ENCODE measurements at places on chromosomes 6 and 20.

DNA sequence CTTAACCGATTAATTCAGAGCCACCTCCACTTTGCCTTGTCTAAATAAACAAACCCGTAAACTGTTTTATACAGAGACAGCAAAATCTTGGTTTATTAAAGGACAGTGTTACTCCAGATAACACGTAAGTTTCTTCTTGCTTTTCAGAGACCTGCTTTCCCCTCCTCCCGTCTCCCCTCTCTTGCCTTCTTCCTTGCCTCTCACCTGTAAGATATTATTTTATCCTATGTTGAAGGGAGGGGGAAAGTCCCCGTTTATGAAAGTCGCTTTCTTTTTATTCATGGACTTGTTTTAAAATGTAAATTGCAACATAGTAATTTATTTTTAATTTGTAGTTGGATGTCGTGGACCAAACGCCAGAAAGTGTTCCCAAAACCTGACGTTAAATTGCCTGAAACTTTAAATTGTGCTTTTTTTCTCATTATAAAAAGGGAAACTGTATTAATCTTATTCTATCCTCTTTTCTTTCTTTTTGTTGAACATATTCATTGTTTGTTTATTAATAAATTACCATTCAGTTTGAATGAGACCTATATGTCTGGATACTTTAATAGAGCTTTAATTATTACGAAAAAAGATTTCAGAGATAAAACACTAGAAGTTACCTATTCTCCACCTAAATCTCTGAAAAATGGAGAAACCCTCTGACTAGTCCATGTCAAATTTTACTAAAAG lies 2.7 kb downstream of the FOXC1 start:
- no peak for DNase-seq
- peaks cover 24% of the 10 kb centered on the region for H3K4me1 ChIP-seq
- H3K27me3 ChIP-seq = peaks cover 59% of the 10 kb centered on the region
- H3K4me3 ChIP-seq = peak overlapping the region; percentile 69
- H3K36me3 ChIP-seq = peaks cover 6% of the 10 kb centered on the region
- peak overlapping the region; percentile 53 for H3K27ac ChIP-seq

DNA sequence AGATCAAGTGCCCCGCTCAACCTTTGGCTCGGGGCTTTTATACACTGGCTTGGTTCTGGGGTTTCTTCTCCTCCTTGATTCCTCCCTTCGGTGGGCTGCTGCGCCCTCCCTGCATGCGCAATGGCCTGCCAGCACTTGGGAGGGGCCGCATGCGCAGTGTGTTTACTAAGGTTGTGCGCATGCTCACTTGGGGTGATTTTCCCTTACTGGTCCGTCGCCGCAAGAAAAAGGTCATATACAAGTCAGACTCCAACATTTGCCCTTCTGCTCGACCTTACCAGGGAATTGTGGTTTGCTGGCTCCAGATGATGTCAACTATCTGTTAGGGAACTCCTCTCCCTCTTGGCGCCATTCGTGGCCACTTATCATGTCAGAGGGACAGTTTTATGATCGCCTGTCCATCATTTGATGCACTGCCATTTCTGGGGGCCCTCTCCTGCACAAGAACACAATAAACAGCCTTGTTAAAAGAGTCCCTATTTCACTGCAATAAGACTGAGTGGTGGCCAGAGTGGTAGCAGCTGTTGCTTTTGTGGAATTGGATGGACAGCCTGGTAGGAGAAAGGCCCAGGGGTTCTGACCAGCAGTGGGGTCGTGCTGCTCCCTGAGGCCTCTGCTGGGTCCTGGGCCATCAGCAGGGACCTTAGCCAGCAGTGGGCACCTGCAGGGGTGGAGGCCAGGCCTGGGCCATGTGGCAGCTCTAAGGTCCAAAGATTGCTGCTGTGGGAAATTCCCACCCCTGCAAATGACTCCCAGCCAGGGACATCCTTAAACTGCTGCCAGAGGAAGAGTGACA lies 2.8 kb upstream of the LBP start:
- no peak overlapping the region for H3K27ac ChIP-seq
- H3K4me1 ChIP-seq = no peaks in the 10 kb centered on the region
- no peak for DNase-seq
- no peaks in the 10 kb centered on the region for H3K36me3 ChIP-seq
- H3K27me3 ChIP-seq = peaks cover 2% of the 10 kb centered on the region

GRCh38 chr6:10460096-10460495 lies 45.2 kb upstream of the TFAP2A start:
- H3K27me3 ChIP-seq = peaks cover 9% of the 10 kb centered on the region
- no peak overlapping the region for H3K27ac ChIP-seq
- no peaks in the 10 kb centered on the region for H3K36me3 ChIP-seq
- no peak for DNase-seq
- H3K4me1 ChIP-seq = no peaks in the 10 kb centered on the region

DNA sequence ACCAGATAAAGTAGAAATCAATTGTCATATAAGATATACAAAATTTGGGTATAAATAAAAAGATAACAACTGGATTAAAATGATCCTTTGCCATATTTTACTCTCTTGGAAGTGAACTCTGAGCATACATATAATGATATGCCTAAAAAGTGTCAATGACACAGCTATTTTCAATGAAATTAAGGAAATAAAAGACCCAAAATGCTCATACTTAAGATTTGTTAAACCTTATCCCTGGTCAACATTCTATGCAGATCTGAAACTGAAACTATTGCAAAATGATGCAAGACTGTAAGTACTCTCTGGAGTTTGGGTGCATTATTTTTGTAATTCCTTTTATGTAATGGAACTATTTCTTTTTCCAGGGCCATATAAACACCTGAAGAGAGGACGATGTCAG lies 119.0 kb upstream of the SGK1 start:
- H3K27ac ChIP-seq = peak overlapping the region; percentile 72
- peak overlapping the region; percentile 34 for H3K4me3 ChIP-seq
- no peaks in the 10 kb centered on the region for H3K27me3 ChIP-seq
- H3K36me3 ChIP-seq = no peaks in the 10 kb centered on the region
- H3K4me1 ChIP-seq = peaks cover 29% of the 10 kb centered on the region

- DNase-seq = no peak
- no peak overlapping the region for H3K4me3 ChIP-seq
- no peaks in the 10 kb centered on the region for H3K27me3 ChIP-seq
- peaks cover 10% of the 10 kb centered on the region for H3K36me3 ChIP-seq
- peaks cover 29% of the 10 kb centered on the region for H3K4me1 ChIP-seq
These were observed 17.7 kb downstream of the SYNJ2 start for GRCh38 chr6:157999168-158000051.

Data from activated CD8-positive, alpha-beta T cell treated with anti-CD3 and anti-CD28 coated beads, Interleukin-2, amount 10 ng/mL, durations not matched to agents 7 days and 5 days (primary cell).